ENCODE measurements at places on chromosomes 16 and 17.

- peak; percentile 80 for DNase-seq
These were observed 14.4 kb downstream of the HID1 start for GRCh38 chr17:74957935-74958740.

- no peak for DNase-seq
These were observed 4.9 kb downstream of the TIMM22 start for GRCh38 chr17:1001640-1002411.

GRCh38 chr16:12159028-12159427 lies 182.5 kb downstream of the SNX29 start:
- no peak for DNase-seq

GRCh38 chr16:89280546-89281188 lies 63.2 kb downstream of the ZNF778 start:
- no peak for DNase-seq

GRCh38 chr16:70604407-70605282 lies 41.7 kb upstream of the IL34 start:
- DNase-seq, result no peak

GRCh38 chr17:14372461-14372860 lies 71.6 kb downstream of the HS3ST3B1 start:
- no peak for DNase-seq

- DNase-seq, result no peak
These were observed 8.6 kb downstream of the C16orf96 start for GRCh38 chr16:4564661-4565267.

GRCh38 chr17:28648698-28649097 lies 3.7 kb upstream of the BLTP2 start:
- DNase-seq, result no peak

- DNase-seq, result no peak
These were observed 362.6 kb downstream of the CNTNAP4 start for GRCh38 chr16:76639685-76640289.

GRCh38 chr17:78396441-78397337 lies 18.2 kb downstream of the PGS1 start:
- no peak for DNase-seq

DNA sequence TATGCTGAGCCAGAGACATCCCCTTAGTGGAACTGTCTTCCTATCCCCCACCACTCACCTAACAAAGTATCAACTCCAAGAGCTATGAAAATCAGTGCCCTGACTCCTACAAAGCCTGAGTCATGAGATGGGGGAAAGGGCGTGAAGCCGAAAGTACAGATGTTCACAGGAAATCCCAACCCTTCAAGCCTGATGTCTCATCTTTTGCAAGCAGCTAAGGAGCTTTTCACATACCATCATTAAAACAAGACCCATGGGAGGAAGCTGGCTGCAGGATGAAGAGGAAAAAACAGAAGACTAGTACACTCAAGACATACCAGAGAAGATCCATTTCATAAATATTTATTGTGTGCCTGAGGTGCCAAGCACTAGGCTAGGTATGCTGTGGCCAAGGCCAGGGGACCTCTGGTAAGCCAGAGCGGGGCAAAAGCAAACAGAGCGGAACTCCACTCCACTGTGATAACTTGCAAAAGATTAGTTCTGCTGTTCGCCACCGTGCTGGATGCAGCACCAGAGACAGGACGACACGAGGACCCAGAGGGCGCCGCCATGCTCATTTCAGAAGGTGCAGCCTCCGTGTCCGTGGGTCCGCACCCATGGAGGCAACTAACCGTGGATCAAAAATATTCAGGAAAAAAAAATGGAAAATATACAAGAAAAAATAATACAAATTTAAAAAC lies 4.5 kb upstream of the MNT start:
- no peak for DNase-seq

DNA sequence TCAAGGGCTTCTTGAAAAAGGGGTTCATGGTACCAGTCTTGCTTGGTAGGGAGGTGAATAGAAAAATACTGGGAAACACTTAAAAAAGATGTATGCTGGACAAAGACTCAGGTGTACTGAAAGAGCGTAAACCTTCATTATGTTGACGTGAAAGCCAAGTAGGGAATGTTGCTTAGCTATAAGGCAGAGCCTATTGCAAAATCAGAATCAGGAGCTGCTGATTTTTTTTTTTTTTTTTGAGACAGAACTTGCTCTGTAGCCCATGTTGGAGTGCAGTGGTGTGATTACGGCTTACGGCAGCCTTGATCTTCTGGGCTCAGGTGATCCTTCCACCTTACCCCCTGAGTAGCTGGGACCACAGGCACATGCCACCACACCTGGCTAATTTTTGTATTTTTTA lies 3.9 kb downstream of the TMEM94 start:
- DNase-seq, result no peak

DNA sequence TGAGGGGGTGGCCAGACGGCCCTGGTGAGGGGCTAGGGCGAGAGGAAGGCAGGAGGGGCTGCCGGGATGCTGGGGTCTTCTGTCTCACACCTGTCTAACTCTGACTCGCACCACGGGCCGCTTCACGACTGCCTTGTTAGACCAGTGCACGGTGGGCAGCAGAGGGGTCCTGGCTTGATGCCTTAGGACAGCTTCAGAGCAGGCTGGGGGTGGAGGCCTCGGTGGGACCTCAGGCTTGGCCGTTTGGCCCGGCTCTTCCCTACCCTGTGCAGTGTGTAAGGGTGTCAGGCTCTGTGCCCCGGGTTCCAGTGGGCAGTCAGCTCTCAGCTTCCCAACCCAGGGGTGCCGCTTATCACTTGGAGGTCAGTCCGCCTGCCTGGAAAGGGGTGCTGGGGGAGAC lies 100.7 kb downstream of the OR1D5 start:
- no peak for DNase-seq

DNA sequence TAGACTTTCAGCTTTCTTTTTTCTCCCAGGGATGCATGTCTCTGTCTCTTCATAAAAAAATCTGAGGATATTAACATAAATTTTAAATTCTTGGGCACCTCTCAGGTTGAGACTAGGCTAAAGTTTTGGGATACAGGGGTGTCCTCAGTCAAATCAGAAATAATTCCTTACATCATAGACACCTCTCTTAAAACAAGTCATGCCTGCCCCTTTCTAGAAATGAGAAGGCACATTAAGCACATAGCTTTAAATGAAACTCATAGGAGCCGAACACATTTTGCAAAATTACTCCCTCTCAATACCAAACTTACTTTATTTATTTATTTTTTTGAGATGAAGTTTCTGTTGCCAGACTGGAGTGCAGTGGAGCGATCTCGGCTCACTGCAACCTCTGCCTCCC lies 67.3 kb upstream of the BCAR1 start:
- DNase-seq, result no peak

- DNase-seq, result peak; percentile 84
These were observed 26.8 kb downstream of the TRAP1 start for GRCh38 chr16:3690470-3690928.

DNA sequence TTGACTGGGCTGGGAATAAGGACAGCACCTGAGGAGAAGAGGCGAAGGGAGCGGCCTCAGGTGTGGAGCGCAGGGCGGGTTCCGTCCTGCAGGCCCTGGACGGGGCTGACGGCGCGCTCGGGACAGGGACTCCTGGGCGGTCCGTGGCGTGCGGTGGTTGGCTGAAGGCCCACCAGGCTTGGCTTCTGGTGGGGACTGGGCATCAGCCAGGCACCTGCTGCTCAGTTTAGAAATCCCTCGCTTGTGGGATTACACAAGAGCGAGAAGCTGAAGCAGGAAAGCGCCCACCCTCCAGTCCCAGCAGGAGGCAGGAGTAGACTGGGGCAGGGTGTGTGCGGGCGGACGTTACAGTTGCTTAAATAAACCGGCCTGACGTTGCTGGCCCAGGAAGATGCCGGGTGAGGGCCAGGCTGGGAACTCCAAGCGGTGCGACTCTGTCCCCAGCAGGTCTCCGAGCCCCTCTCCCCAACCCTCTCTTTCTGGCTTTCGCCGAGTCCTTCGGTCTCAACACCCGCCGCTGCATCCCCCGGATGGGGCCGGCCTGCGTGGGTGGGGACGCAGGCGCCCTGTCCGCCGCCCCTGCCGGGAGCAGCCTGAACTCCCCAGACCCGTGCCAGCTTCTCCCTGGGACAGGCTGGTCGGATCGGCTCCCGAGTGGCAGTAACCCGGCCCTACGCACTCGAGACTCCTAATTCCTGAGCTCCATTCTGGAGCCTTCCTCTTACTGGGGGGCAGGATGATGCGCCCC lies 639 bp downstream of the MIF4GD start:
- DNase-seq, result peak; percentile 50

- DNase-seq, result no peak
These were observed 17.9 kb downstream of the CASKIN1 start for GRCh38 chr16:2178321-2179106.

DNA sequence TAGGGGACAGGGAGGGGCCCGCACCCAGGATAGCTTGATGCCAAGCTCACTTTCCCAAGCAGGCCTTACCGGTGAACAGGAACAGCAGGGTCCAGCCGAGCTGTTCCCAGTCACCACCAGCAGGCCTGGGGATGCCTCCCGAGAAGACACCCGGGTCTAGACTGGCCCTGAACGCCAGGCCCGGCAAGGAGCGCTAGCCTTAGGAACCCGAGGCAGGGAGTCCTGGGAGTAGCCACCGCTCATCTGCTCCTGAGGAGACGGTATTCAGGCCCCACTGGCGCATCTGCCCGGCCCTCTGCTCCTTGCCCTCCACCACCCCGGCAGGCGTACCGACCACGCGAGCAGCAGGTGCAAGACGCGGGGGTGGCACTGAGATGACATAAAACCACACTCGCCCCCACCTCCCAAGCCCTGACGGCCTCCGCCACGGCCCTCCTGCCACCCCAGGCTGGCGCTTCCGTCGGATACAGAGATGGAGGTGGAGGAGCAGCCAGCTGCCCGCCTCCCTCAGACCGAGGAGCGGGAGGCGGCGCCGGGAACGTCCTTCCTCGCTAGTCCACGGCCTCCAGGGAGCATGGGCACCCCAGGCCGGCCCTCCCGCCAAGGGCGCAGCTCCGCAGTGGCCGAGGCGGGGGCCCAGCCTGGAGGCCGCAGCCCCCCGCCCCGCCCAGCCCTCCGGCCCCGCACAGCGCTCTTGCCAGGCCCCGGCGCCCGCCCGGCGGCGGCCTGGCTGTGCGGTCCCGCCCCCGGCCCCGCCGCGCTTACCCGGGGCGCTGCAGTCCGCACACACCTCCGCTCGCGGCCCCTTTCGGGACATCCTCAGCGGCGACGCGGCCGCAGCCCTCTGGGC lies 661 bp downstream of the GIT1 start:
- peak; percentile 66 for DNase-seq

- no peak for DNase-seq
These were observed 74.5 kb downstream of the ABCC6 start for GRCh38 chr16:16148755-16149154.

DNA sequence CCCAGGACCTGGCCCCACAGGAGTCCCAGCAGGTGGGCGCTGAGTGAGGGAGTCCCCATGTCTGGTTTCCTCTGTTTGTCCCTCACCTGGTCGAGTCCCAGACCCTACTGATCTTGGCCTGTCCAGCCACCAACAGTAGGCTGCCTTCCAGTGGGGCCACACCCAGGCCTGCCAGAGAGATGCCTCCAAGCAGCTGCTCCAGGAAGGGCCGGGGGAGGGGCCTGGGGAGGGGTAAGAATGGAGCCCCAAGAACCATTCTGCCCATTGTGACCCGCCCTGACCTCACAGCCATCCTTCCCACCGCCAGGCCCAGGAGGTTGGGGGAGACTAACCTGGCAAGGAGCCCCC lies 736 bp downstream of the SPATA20 start:
- no peak for DNase-seq

DNA sequence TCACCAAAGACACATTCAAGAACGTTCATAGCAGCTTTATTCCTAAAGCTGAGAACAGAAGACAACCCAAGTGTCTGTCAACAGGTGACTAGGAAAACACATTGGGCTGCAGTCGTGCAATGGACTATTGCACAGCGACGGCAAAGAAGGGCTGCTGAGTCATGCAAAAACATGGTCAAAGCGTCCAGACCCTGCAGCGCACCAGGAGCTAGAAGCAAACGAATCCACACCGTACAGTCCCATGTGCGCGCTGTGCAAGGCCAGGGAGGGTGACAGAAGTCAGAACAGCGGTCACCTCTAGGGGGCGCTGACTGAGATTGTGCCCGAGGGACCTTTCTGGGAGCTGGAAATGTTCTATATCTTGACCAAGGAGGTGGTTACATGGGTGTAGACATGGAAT lies 266.4 kb downstream of the MAF start:
- DNase-seq, result peak; percentile 16

GRCh38 chr16:49457196-49457595 lies 83.6 kb downstream of the C16orf78 start:
- DNase-seq, result no peak

GRCh38 chr16:53958341-53958880 lies 254.5 kb downstream of the FTO start:
- no peak for DNase-seq

- DNase-seq, result no peak
These were observed 80.2 kb downstream of the DYNLRB2 start for GRCh38 chr16:80620736-80621605.

GRCh38 chr16:66844009-66844341 lies 239 bp upstream of the CA7 start:
- DNase-seq, result no peak

- DNase-seq, result no peak
These were observed 26.3 kb downstream of the ARHGAP23 start for GRCh38 chr17:38454532-38454931.

DNA sequence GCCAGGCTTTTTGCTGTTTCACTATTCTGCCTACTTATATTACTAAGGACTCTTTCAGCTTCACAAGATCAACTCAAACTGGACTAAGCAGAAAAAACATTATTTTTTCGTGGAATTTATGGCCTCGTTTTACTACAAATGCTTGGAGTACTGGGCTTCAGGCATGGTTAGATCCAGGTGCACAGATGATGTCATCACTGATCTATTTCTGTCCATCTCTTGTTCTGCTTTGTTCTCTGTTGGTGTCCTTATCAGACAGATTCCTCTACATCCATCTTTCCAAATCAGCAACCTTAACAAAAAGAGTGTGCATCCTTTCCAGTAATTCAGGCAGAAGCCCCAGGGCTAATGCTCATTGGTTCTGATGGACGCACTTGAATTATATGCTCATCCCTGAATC lies 109.9 kb upstream of the DNAH9 start:
- no peak for DNase-seq

DNA sequence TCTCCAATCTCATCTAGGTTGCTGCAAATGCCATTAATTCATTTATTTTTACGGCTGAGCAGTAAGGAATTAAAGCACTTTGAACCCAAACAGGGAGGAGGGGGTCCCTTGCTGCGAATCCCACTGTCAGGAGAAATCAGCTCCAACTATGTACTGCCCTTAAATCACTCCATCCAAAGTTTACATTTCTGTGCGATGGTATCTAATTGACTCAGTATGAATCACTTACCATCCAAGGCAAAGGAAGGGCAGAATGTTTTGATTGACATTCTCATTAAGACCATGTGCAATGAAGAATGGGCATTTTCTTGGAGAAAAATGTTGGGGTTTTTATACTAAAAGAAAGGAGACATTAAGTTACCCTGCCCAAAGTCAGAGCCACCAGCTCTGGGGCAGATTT lies 47.7 kb upstream of the XYLT1 start:
- no peak for DNase-seq

- DNase-seq, result no peak
These were observed 77.1 kb downstream of the USP31 start for GRCh38 chr16:23072084-23072599.

GRCh38 chr17:80956321-80957190 lies 35.1 kb upstream of the CHMP6 start:
- no peak for DNase-seq

- no peak for DNase-seq
These were observed 51.7 kb downstream of the VAT1L start for GRCh38 chr16:77840093-77840492.

GRCh38 chr16:74447578-74447977 lies 26.3 kb upstream of the CLEC18B start:
- DNase-seq, result no peak

Measured in activated naive CD4-positive, alpha-beta T cell treated with anti-CD3 and anti-CD28 coated beads, Interleukin-2, amount 50 U/mL, for 16 hours (primary cell).